Activated T-cell treated with anti-CD3 and anti-CD28 coated beads, Interleukin-2, amount 50 U/mL, for 4 hours (primary cell): ENCODE measurements at places on chromosomes 13 and 19.

DNA sequence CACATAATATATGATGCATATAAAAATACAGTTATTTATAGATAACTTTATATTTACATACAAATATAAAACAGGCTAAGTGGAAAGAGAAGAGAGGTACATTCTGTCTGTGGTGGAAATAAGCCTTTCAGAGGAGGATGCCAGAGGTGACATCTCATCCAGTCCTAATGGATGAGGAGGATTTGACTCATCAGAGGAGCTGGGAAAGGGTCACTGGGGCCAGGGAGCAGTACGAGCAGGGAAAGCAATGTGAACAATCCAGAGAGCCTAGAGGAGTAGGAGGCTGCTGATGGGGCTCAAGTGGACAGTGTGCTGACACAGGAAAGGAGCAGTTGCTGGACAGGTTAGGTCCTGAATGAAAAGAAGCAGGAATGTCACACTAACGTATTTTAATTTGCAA is 18.6 kb downstream of the NALCN start:
- no peak for DNase-seq

DNA sequence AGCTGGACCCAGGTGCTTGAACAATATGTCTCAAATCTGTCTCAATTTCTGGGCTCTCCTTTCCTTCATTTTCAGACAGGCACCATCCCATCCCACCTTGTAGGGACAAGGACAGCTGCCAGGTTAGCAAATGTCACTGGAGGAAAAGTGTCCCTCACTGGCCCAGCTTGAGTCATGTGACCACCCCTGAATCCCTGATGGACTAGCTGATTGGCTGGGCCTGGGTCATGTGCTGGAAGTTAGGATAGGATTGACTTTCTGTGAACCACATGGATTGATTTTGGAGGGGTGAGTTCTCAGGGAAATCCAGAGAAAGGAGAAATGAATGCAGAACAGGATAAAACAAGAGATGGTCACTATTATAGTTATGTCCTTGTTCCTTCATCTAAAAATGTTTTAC is 28.2 kb upstream of the FXYD3 start:
- DNase-seq = no peak

- DNase-seq = no peak
Observed at GRCh38 chr19:7888826-7889217, 512 bp downstream of the LRRC8E start.

DNA sequence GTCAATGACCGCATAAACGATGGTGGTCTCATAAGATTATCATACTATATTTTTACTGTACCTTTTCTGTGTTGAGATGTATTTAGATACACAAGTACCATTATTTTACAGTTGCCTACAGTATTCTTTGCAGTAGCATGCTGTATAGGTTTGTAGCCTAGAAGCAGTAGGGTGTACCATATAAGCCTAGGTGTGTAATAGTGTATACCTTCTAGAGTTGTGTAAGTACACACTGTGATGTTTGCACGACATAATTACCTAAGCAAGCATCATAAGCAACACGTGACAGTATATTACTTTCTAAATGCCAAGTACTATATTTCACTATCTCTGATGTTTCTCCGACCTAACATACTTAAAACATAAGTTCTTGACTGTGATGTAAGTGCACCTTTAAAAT is 2.7 kb downstream of the LPAR6 start:
- no peak for DNase-seq

DNA sequence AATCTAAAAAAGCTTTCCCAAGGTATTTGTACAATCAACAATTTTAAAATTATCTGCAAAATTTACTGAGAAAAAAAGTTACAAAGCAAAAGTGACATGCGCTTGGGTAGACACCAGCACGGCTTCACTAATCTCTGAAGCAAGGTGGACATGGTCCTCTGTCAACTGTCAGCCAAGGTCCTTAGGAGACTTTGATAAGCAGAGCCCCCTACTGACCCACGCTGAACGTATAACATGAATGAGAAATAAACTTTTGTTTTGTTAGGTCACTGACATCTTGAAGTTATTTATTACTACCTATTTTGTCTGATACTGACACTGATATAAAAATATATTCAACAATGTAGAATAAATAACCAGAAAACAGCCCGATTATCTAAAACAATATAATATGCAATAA is 100.7 kb upstream of the OBI1 start:
- DNase-seq = no peak

DNA sequence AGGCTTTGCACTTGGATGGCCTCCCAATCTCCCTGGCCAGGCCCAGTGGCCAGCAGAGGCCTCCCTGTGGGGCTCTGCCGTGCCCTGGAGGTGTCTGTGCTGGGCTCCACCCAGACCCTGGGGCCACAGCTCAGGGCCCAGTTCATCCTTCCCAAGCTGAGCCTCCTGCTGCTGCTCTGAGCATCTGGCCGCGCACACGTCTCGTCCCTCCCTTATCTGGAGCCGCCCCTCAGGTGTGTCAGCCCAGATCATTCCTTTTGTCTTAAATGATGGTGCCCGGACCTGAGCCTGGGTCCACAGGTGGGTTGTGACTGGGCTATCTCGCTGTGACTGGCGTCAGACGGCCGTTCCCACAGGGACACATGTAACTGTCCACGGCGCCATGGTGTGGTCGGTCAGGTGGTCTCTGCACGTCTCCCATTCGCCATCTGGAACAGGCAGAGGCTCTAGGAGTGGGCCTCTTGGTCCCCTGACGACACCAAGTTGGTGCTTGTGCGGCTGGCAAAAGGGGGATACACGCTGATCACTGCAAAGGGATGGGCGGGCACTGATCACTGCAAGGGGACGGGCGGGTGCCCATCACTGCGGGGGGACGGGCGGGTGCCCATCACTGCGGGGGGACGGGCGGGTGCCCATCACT is 14.3 kb upstream of the ZNF554 start:
- DNase-seq = no peak

- DNase-seq = no peak
Observed at GRCh38 chr19:56976995-56977906, 136.7 kb upstream of the PEG3 start.

DNA sequence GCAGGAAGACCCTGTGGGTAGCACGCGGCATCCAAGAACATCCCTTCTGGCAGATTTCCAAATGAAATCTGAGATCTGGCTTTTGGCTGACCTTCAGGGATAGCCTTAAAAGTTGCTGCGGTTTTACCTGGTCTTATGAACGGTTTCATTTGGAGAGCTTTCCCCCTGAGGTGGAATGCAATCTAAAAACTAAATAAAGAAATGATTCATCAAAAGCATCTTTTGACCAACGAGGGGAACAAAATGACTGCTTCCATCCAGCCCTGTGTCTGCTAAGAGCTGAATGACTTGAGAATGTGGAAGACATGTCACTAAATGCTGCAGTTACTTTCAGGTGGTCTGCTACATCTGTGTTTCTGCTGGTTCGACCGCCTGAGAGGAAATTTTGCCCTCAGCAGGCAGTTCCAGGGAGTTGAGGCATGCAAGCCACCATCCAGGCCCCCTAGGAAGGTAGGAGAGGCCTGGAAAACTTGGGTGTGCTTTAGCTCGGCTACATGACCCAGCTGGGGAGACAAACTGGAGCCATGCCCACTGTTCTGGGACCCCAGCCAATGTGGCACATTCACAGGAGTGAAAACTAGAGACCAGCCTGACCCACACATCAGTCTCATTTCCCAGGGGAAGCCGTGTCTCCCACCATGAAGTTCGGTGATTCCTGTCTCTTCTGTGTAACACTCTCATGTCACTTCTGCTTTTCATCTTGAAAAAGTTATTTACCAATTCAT is 175.1 kb upstream of the KL start:
- no peak for DNase-seq

- DNase-seq = peak; percentile 82
Observed at GRCh38 chr19:7681340-7682174, 924 bp downstream of the TRAPPC5 start.

GRCh38 chr13:24301434-24301833 is 7.9 kb upstream of the C1QTNF9 start:
- no peak for DNase-seq

GRCh38 chr13:111429064-111429558 is 108.7 kb downstream of the TEX29 start:
- no peak for DNase-seq

GRCh38 chr19:2960120-2960519 is 15.3 kb upstream of the ZNF77 start:
- no peak for DNase-seq

- no peak for DNase-seq
Observed at GRCh38 chr19:5339198-5339949, 1.2 kb downstream of the PTPRS start.

DNA sequence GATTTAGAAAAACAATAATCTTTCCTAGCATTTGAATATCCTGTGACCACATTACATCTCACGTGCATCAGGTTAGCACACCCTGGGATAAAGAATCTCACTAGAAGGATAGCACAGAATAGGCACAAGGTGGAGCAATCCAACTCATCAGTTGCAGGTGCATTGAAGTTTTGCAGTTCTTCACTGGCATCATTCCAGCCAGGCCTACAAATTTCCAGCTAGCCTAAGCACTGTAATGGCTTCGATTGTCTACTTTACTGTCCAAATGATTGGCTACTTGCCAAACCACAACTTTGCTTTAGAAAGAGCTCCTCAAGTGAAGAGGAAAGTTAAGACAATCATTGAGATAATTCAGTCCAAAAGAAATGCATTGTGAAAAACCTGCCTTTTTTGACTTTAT is 89.5 kb downstream of the SPRY2 start:
- DNase-seq = no peak

GRCh38 chr13:40786568-40786996 is 2.8 kb upstream of the SLC25A15 start:
- no peak for DNase-seq

GRCh38 chr13:46803586-46803985 is 6.6 kb upstream of the ESD start:
- no peak for DNase-seq

DNA sequence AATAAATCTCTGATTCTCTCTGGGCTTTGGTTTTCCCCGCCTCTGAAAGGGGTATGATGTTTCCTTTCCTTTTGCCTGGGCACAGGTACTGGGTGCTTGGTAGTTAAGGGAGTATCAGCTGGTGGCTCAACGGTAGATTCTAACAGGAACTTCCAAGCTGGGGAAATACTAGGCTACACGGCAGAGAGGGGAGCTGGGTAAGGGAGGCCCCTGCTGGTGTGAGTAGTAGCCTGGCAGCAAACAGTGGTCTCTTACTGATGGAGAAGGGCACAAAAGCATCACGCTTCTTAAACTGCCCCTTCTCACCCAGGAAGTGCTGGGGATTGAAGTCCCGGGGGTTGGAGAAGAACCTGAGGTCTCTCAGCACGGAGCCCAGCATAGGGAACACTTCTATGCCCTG is 26.9 kb upstream of the CYP2A7 start:
- DNase-seq = no peak

DNA sequence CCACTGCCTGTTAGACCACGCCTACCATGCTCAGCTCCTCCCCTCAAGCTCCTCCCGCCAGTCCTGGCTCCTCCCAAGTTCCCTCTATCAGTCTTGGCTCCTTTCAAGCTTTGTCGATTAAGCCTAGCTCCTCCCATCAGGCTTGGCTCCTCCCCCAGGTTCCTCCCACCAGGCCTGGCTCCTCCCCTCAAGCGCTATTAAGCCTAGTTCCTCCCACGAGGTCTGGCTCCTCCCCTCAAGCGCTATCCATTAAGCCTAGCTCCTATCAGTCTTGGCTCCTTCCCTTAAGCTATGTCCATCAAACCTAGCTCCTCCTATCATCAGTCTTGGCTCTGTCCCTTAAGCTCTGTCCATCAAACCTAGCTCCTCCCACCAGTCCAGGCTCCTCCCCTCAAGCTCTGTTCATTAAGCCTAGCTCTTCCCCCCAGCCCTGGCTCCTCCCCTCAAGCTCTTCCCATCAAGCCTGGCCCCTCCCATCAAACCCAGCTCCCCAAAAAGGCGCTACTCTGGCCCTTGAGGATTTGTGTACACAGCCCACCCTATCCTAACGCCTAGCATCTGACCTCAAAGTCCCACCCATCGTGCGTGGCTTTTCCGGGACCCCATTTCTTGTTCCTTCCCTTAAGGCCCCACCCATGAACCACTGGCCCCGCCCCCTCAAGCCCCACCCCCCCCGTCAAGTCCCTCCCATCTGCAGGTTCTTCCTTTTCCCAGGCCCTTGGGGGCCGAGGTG is 10.0 kb downstream of the CAMSAP3 start:
- DNase-seq = no peak

- no peak for DNase-seq
Observed at GRCh38 chr13:37927561-37927960, 58.0 kb upstream of the TRPC4 start.

GRCh38 chr19:45643024-45643926 is 4.1 kb upstream of the EML2 start:
- DNase-seq = peak; percentile 95

GRCh38 chr13:23159205-23159759 is 21.5 kb upstream of the SGCG start:
- no peak for DNase-seq

DNA sequence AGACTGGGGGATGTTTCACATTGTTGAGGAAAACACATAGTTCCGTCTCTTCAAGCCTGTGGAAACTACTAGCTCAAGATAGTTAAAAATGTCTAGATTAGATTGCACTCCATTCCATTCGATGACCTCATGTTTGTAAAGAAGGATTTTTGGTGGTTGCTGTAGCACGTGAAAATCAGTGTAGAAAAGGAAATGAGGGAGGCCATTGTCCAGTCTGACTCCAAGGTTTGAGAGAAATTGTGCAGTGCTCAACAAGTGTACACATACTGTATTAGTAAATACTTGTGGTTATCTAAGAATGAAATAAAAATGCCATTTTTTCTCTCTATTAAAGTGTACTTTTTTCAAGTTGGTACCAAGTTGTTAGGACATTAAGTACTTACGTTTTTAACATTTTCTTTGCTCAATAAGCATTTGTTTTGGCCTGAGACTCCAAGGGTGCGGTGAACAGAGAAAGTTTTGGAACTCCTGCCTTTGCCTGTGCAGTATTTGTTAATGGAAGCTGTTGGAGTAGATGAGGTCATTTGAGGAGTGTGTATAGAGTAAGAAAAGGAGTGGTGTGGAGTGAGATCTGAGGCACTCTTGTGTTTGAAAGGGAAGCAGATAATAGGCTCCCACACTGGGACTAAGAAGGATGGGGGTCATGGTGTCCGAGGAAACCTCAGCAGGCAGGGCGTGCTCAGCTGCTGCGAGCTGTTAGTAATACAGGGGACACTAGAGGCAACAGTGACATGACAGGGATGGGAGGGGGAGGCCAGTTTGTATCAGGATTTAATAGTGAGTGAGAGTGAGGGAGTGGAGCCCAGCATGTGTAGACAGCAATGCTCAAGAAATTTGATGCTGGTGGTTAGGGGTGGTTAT is 4.4 kb downstream of the WASF3 start:
- no peak for DNase-seq

- no peak for DNase-seq
Observed at GRCh38 chr13:113915786-113916329, 52.0 kb upstream of the GAS6 start.

DNA sequence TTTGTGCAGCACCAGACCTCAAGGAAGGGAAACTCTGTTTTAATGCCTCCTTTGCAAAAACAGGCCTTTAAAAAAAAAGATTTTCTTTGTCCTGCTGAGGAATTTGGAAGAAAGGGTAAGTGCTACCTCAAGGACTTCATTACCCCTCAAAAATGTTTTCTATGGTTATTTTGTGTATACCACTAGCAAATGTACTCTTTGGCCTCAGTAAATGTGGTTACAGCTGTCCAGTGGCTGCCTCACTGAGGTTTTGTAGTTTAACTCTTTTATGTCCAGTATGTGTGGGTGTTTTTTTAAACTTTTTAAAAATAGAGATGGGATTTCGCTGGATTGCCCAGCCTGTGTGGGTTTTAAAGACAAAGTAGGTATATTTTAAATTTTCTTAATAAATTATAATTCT is 42.2 kb upstream of the TSC22D1 start:
- DNase-seq = no peak

- DNase-seq = peak; percentile 12
Observed at GRCh38 chr19:52542984-52543664, 15.7 kb downstream of the ZNF808 start.

- no peak for DNase-seq
Observed at GRCh38 chr19:53912653-53913052, 3.6 kb downstream of the CACNG7 start.
